NCI-H187 treated with DMSO at 0.1 percent for 48 hours (cell line): ENCODE measurements at places on chromosomes 3 and 15.

DNA sequence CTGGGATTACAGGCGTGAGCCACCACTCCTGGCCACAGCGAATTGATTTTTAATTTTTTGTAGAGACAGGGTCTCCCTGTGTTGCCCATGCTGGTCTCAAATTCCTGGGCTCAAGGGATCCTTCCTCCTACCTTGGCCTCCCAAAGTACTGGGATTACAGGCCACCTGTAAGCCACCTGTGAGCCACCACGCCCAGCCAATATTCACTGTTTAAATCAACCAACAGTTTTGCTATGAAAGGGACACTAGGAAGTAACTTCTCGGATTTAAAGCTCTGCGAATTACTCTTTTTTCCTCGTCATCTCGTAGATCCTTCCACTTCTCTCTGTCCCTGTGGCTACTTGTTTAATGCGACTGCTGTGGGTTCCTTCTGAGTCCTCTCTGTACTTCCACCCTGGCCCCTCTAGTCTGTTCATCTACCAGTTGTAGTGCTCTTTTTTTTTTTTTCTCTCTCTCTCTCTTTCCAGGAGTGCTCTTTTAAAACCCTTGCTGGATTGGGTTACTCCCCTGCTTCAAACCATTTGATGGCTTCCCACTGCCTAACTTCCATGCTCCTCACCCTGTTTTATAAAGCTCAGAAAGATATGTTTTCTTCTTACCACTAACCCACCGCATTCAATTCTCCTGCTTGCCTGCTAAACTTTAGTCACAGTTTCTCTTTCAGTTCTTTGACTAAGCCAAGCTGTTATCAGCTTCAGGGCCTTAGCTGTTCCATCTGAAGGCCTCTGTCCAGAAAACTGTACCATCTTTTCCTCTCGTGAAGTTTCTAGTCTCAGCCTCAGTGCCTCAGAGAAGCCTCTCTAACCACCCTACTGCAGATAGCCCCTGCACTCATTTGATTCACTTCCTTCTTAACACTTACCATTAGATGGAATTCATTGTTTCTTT is 12.4 kb downstream of the RTF1 start:
- no peak for DNase-seq

- DNase-seq = no peak
Measured at GRCh38 chr3:23659274-23659673, 146.5 kb upstream of the UBE2E1 start.

DNA sequence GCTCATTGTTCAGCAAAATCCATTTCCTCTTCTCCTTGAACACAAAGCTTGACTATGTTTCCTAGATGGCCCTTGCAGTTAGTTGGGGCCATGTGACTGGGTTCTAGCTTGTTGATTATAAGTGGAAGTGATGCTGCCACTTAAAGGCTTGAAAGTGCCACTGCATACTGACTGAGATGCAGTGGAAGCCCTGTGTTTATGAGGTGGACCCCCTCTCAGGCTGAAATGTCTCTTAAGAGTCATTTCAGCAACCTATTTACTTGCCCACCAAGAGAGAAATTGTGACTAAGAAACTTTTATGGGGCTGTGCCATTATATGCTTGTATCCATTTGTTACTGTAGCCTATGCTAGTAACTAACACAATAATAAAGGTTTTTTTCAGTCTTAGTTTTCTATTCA is 8.4 kb upstream of the ANP32A start:
- no peak for DNase-seq

- DNase-seq = no peak
Measured at GRCh38 chr3:157099326-157100095, 60.4 kb downstream of the CCNL1 start.

GRCh38 chr15:77446840-77447390 is 26.2 kb downstream of the HMG20A start:
- DNase-seq = no peak

DNA sequence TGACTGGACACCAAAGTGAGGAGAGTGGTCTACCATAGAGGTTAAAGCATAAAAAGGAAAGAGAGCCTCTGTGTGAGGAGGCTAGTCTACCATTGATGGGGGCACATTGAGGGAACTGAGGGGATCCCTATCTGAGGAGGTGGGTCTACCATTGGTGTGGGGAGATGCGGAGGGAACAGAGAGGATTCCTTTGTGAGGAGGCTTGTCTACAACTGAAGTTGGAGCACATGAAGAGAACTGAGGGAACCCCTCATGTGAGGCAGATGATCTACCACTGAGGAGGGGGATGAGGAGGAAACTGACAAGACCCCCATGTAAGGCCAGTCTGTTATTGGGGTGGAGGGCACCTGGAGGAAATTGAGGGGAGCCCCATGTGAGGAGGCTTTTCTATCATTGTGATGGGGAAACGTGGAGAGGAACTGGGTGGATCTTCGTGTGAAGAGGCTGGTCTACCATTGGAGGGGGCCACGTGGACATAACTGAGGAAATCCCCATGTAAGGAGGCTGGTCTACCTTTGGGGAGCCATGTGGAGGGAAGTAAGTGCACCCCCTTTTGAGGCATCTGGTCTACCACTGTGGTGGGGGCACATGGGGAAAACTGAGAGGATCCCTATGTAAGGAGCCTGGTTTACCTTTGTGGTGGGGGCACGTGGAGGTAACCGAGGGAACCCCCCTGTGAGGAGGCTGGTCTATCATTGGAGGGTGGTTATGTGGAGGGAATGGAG is 160.1 kb downstream of the FBLN2 start:
- DNase-seq = no peak

- no peak for DNase-seq
Measured at GRCh38 chr3:51796854-51797253, 17.8 kb upstream of the IQCF6 start.

DNA sequence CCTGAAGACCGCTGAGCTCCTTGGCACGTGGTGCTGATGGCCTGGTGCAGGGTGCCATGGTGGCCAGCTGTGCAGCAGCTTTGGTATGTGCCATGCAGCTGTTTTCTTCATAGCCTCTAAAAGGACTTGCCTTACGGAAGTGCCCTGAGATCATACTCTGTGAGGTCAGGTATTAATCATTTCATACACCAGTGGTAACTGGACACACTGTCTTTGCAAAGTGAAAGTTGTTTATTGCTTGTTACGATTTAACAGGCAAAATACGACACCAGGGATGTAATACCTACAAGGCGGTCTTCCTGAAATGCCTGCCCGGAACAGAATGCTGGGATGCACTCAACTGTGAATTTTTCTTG is 184.6 kb downstream of the ATP10A start:
- DNase-seq = no peak

DNA sequence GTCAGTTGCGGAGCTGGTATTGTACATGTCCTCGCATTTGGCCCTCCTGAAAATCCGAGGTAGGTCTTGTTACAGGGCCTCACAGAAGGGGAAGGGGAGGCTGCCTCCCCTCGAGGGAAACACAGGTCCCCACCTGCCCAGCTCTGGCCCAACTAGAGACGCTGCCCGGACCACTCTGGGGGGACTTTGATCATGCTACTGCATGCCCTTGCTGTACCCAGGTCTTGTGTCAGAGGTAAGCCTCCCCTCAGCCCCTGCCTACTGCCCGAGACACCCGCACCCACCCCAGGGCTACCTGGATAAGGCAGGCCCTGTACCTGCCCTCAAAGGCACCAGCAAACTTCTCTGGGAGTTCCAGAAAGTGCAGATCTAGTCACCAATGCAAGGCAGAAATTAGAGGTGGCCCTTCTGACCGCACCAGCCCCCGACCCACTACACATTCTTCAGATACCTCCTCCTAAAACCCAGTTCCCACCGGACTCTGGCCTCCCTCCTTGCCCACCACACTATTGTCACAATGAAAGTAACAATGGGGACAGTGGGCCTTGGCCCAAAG is 981 bp upstream of the SCAP start:
- no peak for DNase-seq

DNA sequence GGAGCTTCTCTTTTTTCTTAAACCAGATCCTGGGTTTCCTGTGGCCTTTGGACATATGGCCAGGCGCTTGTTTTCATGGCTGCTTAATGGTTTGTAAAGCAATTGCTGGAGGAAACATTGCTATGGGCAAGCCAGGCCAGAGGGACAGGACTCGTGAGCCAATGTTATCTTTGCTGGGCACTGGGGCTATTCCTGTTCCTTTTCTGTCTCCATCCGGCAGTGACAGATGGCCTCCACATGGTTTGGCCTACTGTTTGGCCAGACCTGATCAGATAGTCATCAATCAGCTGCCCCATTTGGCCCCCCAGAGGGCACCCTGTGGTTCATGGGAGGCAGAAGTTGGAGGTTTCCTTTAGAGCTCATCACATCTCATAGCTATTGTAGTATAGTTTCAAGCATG is 326.1 kb upstream of the ROPN1 start:
- DNase-seq = no peak

- DNase-seq = no peak
Measured at GRCh38 chr3:128395500-128396162, 71.1 kb downstream of the DNAJB8 start.

GRCh38 chr3:117080872-117081271 is 371.3 kb downstream of the TUSC7 start:
- DNase-seq = no peak

DNA sequence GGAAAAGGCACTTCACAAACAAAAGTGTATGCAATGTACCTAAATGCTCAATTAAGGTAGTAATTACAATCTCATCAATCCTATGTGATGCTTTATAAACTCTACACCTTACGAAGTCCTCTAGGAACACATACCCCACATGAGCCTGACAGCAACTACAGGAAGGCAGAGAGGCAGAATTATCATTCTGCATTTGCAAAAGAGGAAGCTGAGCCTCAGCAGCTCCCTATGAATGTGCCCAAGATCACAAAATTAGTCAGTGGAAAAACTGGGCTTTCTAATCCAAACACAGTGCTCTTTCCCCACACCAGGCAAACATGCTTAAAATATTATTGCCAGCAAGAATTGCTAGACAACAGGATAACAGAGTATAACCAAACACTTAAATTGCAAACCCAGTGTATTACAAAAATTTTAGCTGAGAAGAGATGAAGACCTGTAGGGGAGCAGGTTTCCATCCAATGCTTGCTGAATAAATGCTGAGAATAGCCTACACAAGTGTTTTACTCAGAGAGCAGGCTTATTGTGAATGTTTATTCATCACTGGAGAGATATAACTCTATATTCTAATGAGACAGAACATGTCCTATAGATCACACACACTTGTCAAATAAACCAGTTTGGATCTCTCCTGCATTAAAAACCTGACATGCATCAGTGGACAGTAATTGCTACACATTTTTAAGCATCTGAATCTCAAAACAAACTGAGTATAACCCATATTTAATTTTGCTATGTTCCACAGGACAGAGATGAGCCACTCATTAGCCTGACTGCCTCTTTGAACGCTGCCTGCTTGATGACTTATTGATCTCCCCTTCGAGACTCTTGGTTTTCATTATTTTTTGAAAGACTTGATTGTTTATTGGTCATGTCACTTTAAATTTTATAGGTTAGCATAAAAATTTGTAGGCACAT is 62.2 kb downstream of the PLCH1 start:
- DNase-seq = no peak

GRCh38 chr15:58081891-58082290 is 16.4 kb upstream of the ALDH1A2 start:
- DNase-seq = no peak
